Stimulated activated CD8-positive, alpha-beta memory T cell treated with anti-CD3 and anti-CD28 coated beads, Interleukin-7, amount 100 ng/mL, for 48 hours (primary cell): ENCODE measurements at places on chromosomes 12 and 14.

DNA sequence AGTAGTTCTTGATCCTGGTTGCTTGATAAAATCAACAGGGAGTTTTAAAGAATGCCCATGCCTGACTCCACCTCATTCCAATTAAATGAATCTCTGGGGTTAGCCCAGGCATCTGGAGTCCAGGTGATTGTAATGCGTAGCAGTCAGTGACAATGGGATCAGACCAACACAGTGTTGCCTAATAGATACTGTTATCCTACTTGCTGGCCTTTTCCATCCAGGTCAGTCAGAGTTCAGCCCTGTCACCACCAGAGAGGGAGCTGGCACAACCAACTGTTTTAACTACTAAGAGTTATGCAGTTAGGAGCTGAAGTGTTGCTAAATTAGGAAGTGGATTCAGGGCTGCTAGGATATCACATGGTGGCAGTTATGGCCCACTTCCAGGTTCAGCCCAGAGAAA is 107.1 kb downstream of the GPR135 start:
- DNase-seq: no peak

DNA sequence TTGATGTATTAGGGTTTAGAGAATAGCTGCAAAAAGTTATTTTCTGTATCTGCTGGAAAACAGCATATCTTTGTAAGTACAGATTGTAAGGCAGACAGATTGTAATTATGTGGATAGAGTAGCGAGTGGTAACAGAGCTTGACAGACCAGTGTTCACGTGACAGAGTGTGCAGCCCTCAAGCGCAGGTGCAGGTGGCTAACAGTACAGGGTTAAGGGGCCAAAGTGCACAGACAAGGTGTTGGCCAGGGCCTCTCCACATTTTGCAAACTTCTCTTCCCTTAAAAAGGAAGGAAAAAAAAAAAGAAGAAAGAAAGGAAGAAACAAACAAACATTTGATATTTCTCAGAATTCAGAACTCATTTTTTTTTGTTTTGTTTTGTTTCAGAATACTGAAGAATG is 25.2 kb upstream of the KLHL42 start:
- DNase-seq: no peak

GRCh38 chr14:52883658-52884057 is 67.2 kb downstream of the FERMT2 start:
- DNase-seq: no peak

DNA sequence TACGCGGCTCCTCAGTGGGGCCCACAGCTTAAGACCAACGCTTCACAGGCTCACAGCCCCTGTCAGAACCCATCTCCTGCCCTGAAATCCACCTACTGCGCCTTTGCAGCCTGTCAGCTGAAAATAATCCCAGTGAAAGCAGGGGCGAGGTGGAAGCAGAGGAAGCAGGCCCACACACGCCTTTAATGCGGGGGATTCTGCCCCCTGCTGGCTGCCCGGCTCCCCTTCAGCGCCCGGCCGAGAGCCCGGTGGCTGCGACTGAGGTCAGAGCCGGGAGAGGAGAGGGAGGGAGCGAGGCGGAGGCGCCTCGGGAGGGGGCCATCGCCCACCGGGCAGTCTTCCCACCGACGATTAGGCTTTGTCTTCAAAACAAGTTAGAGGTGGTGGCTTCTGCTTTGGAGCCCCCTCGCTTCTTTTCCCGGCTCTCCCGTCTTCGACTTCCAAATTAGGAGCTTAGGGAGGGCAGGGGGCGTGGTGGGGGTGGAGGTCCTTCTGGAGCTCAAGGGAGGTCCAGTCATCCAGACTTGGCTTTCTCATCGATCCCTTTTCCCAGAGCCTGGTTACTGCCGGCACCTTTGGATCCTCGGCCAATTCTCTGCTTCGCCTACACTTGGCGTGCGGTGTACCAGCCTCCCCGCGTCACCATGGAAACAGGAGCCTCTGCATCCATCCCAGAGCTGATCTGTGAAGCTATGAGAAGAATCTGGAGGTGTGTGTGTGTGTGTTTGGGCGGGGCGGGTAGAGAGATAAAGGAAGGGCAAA is 25.2 kb upstream of the RND1 start:
- DNase-seq: peak; percentile 55

GRCh38 chr14:76867516-76868453 is 41.6 kb downstream of the LRRC74A start:
- no peak for DNase-seq
